Left ventricle myocardium superior (tissue), 1 donor: ENCODE measurements at places on chromosomes 11 and 22. TPM values are rescaled to one million over a fixed set of nuclear protein-coding genes. Genes with fewer than 3 reads are reported as not detected.

DNA sequence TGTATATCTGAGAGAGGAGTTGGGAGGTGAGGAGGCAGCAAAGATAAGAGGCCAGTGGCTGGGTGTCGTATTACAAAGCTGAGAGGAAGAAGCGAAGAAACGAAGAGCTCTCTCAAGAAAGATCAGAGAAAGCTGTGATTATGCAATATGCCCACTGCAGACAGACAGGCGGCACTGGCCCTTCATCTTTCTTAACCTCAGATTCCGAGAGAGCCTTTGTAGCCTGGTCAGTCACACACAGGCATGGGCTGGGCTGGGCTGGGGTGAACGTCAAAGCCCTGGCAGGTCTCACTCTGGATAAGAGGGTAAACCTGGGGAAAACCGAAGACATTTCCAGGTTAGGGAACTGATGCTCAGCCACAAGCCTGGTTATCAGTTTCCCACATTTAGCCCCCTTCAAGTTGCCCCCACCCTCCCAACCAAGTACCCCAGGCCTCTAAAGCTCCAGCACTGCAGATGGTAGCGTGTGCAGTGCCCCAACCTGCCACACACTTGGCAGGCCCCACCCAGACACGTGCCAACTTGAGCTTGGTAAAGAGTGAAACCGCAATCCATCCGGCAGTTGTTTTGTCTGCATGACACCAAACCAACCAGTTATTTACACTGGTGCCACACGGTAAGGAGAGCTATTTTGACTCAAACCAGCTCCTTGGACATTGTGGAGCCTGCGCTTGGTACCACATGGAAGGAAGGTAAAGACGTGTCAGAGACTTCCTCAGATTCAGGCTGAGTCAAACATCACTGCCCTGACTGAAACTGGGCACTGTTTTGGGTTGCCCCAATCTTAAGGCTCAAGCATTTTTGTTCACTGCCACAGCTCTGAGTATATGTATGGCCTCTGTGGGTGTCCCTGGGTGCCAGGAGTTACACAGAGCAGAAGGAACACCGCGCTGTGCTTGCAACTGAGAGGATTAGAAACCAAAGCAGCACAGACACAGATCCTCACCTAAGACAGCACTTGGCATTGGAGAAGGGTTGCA lies 135.9 kb downstream of the FDX1 start:
- no peak for DNase-seq

Gene HBD
- not detected for total RNA-seq

Gene OR6T1
- not detected for total RNA-seq

DNA sequence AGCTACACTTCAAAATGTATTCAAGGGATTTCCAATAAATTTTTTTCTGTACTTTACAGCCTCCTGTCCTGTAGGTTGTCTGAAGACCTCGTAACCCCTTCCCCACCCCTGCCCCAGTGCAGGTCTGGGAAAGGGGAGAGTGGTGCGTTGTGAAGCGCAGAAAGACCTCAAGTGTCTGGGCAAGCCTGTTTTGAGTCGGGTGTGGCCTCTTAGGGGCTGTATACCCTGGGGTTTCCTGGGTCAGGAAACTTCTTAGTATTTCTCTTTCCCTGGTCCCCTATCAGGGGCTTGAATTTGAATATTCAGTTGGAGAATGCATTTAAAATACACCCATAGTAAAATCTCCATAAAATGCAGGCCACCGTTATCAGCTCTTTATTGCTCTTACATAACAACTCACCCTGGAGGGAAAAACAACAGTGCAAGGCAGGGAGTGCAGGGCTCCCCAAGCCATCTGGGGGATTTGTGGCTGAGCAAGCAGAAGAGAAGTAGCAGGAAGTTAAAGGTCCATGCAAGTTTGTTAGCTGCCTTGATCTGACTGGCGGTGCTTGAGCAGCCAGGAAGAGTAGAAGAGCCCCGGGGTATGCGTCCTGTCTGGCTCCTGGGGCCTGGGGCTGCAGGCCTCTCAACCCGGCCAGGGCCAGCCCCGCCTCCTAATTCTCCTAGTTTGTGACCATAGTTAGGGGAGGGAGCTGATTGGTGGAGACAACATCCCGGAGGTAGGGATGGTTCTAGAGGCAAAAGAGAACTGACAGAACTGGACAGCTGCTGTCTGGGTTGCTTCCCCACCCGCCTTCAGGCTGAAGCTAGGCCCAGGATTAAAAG lies 25.7 kb downstream of the ARHGAP1 start:
- DNase-seq, result peak; percentile 68

DNA sequence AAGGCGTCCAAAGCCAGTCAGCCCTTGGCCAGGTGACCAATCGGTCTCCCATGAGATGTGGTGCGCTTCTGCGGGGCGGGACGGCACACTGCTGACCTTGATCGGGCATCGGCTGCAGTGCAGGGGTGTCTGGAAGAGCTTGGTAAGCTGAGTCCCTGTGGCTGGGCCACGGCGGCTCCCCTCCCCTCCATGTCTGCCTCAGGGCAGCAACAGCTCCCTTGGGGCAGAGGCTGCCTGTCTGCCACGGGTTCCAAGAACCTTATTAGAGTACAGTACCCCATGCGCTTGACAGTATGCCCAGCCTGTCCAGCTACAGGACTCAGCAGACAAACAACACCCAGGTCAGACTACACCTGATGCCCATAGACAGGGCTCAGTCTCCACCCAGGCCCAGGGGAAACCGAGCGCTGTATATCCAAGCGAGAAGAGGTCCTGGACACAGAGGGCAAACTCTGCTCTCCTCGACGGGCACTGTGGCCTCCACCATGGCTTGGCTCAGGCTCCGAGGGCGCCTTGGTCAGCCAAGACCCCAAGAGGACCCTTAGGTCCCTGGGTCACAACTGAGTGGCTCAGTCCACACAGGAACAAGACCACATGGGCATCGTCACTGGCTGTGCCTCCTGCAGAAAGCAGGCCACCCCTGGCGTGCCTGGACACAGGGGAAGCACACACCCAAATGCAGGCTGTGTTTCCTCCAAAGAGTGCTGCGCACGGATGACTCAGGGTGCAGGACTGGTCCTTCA lies 18.9 kb downstream of the TSPAN32 start:
- DNase-seq, result no peak

GRCh38 chr11:32706985-32707741 lies 87.3 kb downstream of the CCDC73 start:
- no peak for DNase-seq

DNA sequence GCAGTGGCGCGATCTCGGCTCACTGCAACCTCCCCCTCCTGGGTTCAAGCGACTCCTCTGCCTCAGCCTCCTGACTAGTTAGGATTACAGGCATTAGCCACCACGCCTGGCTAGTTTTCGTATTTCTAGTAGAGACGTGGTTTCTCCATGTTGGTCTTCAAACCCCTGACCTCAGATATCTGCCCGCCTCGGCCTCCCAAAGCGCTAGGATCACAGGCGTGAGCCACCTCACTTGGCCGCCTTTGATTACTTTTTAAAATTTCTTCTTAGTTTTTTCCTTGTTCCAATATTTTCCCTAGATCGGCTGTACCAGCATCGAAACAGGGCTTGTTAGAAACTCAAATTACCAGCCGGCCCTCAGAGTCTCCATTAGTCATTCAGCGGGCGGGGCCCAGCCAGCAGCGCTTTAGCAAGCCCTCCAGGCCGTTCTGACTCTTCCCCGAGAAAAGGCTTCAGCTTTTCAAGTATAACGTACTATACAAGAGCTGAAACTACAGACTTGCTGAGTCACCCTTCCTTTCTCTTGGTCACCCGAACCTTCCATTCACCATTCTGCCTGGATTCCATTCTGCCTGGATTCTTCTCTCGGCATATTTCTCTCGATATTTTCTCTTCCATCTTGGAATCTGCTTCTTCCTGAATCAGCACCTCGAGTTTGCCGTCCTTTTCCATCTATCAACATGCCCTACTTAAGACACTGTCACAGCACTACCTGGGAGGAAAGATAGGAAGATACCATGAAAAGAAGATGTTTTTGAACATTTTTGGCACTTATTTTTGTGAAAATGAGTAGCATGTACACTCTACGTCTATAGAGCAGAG lies 6.7 kb upstream of the CAPRIN1 start:
- DNase-seq, result no peak

GRCh38 chr11:134785660-134786284 lies 373.7 kb upstream of the B3GAT1 start:
- no peak for DNase-seq

DNA sequence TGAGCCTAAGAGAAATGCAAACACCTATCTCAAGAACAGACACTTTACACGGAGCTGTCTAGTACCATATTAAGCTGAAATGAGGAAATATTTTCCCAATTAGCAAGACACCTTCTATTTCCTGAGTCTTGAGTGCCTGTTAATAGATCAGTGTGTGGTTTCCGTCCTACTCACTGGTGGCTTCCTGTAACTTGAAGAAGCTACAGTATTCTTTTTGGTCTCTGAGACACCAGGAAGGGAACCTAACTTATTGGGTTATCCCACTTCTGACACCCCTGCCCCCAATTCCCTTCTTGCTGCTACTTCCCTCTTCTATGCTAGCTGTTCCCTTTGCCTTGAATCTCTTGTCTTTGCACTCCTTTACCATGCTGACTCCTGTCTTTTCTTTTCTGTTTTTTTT lies 92.7 kb downstream of the FDX1 start:
- no peak for DNase-seq

Gene IFITM1
- 101 TPM for total RNA-seq

DNA sequence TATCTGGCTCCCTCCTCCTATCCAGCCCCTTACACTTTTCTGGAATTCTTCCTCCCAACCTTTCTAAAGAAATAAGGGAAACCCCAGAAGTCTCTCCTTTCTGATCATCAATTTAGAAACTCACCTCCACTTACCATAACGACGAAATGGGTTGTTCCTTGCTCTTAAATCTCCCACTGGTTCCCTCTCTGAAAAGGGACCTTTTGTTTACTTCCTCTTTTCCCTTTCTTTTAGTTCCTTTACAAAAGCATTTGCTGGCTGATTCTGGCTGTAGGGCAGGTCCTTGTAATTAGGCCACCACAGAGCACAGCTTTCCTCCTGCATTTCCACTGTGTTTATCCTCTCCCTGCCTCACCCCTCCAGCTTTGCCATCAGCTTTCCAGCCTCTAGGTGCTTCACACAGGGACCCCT lies 12.0 kb downstream of the JAML start:
- no peak for DNase-seq

Gene FOSL1
- 0.32 TPM for total RNA-seq

GRCh38 chr11:72856551-72857345 lies 42.5 kb downstream of the ATG16L2 start:
- no peak for DNase-seq

- DNase-seq, result no peak
These were observed 168.2 kb downstream of the NCAM1 start for GRCh38 chr11:113129261-113129992.

- DNase-seq, result peak; percentile 34
These were observed 29.9 kb downstream of the SERPIND1 start for GRCh38 chr22:20803696-20804324.

Gene CD3E
- 1.1 TPM for total RNA-seq

GRCh38 chr11:86486261-86487030 lies 111.8 kb downstream of the CCDC81 start:
- peak; percentile 45 for DNase-seq

GRCh38 chr11:14520747-14521151 lies 563 bp upstream of the PSMA1 start:
- DNase-seq, result no peak

- no peak for DNase-seq
These were observed 382.6 kb downstream of the DYNC2H1 start for GRCh38 chr11:103491777-103492176.

- peak; percentile 83 for DNase-seq
These were observed 9.7 kb downstream of the FXYD2 start for GRCh38 chr11:117814766-117815261.

- DNase-seq, result no peak
These were observed at the start of gene SCN2B for GRCh38 chr11:118175993-118176777. SCN2B (minus strand) TSS chr11:118176639; CDS start chr11:118176431, 208 bp downstream.
